SJCRH30 (cell line): ENCODE measurements at places on chromosomes 3 and 15.
A peak's percentile ranks its signal among the peaks of the same experiment; 100 is the strongest.

DNA sequence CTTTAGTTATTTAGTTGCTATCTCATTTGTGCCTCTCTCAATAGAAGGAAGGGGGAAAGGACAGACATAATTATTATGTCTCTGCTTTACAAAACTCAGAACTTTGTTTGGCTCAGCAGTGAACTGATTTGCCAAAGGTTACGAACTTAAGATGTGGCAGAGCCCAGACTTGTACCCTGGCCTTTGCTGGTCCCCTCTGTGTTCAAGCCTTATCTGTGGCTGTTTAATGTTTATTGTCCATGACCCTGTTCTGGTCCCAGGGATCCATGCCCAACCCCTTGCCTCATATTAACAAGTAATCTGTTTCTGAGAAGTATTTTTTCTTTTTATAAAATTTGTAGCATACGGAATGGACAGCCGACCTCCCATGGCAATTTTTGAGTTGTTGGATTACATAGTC, 10.7 kb downstream of the SNAPC5 start:
- no peaks in the 10 kb centered on the region for H3K27me3 ChIP-seq
- no peak overlapping the region for H3K4me3 ChIP-seq
- DNase-seq, result no peak
- peaks cover 11% of the 10 kb centered on the region for H3K4me1 ChIP-seq
- no peak overlapping the region for H3K27ac ChIP-seq

- no peak overlapping the region for H3K27ac ChIP-seq
- H3K4me1 ChIP-seq, result no peaks in the 10 kb centered on the region
- no peak overlapping the region for H3K4me3 ChIP-seq
- no peak for DNase-seq
- H3K36me3 ChIP-seq, result no peaks in the 10 kb centered on the region
- H3K27me3 ChIP-seq, result no peaks in the 10 kb centered on the region
These were observed 18.2 kb upstream of the CELF6 start for GRCh38 chr15:72338148-72338547.

DNA sequence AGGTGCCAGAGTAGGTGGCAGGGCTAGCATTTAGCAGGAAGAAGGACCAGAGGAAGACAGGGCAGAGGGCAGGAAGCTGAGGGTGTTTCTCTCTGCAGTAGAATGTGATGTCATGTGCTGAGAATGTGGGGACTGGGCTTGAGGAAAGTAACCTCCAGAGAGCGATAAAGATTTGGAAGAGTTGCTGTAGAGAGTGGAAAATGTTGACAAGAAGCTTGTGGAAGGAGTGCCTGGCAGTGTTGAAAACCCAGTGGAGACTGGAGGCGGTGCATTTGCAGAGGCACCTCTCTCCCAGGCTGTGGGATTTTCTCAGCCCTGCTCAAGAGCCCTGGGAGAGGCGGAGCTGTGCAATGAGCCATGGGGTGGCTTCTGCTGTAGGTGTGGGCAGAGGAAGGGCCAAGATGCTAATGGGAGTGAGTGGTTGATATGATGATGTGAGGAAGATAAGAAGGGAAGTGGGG, 54.8 kb downstream of the MESD start:
- DNase-seq, result peak; percentile 25
- no peak overlapping the region for H3K4me3 ChIP-seq
- H3K27ac ChIP-seq, result no peak overlapping the region
- peaks cover 11% of the 10 kb centered on the region; the same call in 1 of the 2 replicates for H3K4me1 ChIP-seq

DNA sequence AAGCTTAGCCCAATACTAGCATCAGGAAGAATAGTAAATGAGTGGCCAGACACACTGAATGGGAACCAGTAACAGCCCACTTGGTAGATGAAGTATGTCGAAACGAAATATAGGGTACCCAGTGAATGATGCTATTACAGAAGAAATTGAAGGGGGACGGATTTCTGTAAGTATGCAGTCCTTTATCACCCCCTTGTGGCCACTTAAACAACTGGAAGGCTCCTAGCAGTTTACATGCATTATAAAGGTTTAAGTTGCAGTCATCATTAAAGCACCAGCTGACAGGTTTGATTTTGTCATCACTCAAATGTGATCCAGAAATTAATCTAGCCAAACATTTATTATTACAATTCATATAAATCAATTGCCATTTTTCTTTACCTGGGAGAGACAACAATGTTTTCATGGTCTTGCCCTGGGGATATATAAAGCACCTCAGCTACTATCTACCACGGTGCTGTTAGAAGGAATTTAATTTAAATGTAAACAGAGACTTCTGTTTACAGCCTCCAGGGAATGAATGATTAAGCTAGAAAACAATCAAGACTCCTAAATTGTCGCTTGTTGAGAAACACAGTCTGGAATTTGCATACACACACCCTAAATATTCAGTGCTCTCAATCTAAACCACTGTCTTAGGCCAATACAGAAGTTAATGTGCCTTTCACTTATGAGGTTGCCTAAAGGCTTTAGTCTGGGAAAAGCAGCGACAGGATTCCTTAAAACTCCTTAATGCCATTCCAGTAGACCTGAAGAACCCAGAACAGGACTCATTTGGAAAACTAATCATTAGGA, 7.8 kb downstream of the EIF1B start:
- H3K4me3 ChIP-seq, result no peak overlapping the region
- H3K27ac ChIP-seq, result no peak overlapping the region
- no peaks in the 10 kb centered on the region for H3K4me1 ChIP-seq
- peaks cover 13% of the 10 kb centered on the region for H3K36me3 ChIP-seq
- peak; percentile 29 for DNase-seq

DNA sequence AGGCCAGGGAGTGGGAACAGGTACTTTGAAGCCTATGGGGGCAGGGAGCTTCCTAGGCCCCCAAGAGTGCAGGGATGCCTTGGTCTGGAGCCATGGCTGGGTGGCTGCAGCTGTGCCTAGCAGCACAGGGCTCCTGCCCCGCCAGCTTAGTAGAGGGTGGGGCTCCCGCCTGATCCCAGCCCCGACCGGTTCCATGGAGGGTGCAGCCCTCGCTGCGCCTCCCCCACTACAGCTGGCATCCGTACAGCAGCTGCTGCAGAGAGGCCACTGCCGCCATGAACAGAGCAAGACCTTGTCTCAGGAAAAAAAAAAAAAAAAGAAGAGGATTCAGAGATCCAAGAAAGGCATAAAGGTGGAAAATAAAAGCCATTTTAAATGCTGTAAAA, 277.2 kb downstream of the UBE2E2 start:
- peak overlapping the region; percentile 48 for H3K27ac ChIP-seq
- no peaks in the 10 kb centered on the region for H3K36me3 ChIP-seq
- no peaks in the 10 kb centered on the region for H3K27me3 ChIP-seq
- DNase-seq, result peak; percentile 88

- no peaks in the 10 kb centered on the region for H3K27me3 ChIP-seq
- H3K4me3 ChIP-seq, result no peak overlapping the region
- no peaks in the 10 kb centered on the region for H3K36me3 ChIP-seq
- no peak for DNase-seq
These were observed 19.7 kb downstream of the KAT2B start for GRCh38 chr3:20059929-20060328.

DNA sequence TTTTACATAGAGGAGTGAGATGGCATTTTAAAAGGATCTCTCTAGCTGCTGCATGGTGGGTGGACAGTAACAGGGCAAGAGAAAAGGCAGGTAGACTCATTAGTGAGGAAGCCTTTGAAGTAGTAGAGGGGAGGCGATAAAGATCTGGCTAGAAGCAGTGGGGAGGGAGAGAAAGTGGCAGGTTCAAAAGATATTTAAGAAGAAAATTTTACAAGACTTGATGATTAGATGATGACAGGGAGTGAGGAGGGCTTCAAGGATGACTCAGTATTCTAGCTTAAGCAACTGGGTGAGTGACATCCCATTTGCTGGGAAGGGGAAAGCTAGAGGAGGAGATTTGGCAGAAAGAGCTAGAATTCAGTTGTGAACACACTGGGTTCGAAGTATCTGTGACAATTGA, 3.8 kb upstream of the BRPF1 start:
- H3K4me1 ChIP-seq, result no peaks in the 10 kb centered on the region; the same call in 1 of the 2 replicates
- H3K27me3 ChIP-seq, result no peaks in the 10 kb centered on the region
- no peaks in the 10 kb centered on the region for H3K36me3 ChIP-seq
- no peak for DNase-seq
- no peak overlapping the region for H3K27ac ChIP-seq
- H3K4me3 ChIP-seq, result no peak overlapping the region

DNA sequence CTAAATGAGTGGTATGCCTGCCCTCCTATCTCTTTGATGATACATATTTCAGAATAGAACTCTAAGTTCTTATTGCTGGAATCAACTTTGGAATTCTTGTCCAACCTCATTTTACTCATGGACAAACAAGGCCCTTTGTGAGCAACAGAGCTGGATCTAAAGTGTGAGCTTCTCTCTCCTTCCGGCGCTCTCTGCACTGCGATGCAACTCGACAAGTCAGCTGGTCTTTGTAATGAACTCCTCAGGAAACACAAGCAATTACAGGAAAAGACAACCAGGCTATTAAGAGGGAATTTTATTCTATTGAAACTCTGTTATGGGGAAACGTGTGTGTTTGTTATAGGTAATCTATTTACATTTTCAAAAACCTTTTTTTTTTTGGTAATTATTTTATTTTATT, 20.3 kb upstream of the NRROS start:
- H3K4me3 ChIP-seq, result no peak overlapping the region
- DNase-seq, result no peak
- no peak overlapping the region for H3K27ac ChIP-seq
- no peaks in the 10 kb centered on the region for H3K36me3 ChIP-seq

DNA sequence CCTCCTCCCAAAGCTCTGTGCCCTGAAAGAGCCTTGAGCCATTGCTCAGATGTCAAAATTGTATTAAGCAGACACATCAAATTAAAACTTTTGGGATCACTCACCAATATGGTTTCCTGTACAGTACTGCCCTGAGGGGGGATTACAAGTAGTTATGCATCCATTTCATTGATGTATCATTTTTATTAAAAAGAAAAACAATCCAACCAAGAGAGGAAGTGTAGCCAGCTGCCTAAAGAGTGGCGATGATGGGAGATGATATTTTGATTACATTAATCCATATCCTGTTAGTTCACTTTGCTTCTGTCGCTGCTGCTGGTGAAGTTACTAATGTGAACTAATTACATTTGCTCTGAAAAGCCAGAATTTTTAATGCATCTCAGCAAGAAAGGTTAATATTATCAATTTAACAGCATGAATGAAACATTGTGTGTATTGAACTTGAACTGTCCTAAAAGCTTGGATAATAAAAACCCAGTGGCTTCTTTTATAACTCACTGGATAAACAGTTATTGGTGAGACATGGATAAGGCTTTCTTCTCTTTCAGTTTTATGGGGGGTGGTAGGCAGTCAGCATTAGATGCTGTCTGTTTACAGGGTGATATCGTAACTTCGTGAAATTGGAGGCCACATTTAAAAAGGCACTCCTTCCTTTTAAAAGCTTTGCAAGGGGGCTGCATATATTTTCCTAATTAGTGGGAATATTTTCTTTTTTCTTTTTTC, 87.7 kb downstream of the IGF1R start:
- no peaks in the 10 kb centered on the region for H3K27me3 ChIP-seq
- no peak for DNase-seq
- H3K4me1 ChIP-seq, result no peaks in the 10 kb centered on the region
- no peak overlapping the region for H3K27ac ChIP-seq
- no peak overlapping the region for H3K4me3 ChIP-seq

GRCh38 chr15:79086814-79087213, 3.8 kb downstream of the RASGRF1 start:
- H3K4me3 ChIP-seq, result no peak overlapping the region
- no peak for DNase-seq
- no peaks in the 10 kb centered on the region for H3K27me3 ChIP-seq
- H3K4me1 ChIP-seq, result no peaks in the 10 kb centered on the region

- H3K27ac ChIP-seq, result no peak overlapping the region
- H3K4me3 ChIP-seq, result no peak overlapping the region
- H3K36me3 ChIP-seq, result no peaks in the 10 kb centered on the region
- no peaks in the 10 kb centered on the region for H3K4me1 ChIP-seq
These were observed 169.2 kb downstream of the ANXA2 start for GRCh38 chr15:60228619-60229018.

DNA sequence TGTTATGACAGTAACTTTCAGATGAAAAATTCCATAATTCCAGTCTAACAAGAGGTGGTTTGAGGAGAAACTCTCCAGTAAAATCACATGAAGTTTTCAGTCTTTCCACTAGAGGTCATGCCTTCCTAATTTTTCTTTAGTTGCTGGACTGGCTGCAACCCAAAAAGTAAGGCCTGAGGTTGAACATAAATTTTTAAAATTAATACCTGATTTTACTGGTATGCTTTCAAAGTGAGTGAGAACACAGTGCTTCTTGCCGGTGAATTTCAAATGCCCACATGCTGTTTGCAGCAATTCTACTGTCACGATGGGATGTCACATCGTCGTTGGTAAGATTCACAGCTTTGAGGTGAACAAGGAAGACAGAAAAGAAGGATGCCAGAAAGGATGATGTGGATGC, 89.0 kb upstream of the FGF12 start:
- no peak for DNase-seq
- no peaks in the 10 kb centered on the region for H3K36me3 ChIP-seq
- no peaks in the 10 kb centered on the region for H3K27me3 ChIP-seq
- no peak overlapping the region for H3K4me3 ChIP-seq
- H3K4me1 ChIP-seq, result peaks cover 21% of the 10 kb centered on the region
- H3K27ac ChIP-seq, result no peak overlapping the region

GRCh38 chr3:184386047-184386806, 6.4 kb downstream of the CHRD start:
- no peak overlapping the region for H3K4me3 ChIP-seq
- no peak for DNase-seq
- no peaks in the 10 kb centered on the region for H3K27me3 ChIP-seq
- H3K36me3 ChIP-seq, result no peaks in the 10 kb centered on the region
- no peaks in the 10 kb centered on the region for H3K4me1 ChIP-seq

DNA sequence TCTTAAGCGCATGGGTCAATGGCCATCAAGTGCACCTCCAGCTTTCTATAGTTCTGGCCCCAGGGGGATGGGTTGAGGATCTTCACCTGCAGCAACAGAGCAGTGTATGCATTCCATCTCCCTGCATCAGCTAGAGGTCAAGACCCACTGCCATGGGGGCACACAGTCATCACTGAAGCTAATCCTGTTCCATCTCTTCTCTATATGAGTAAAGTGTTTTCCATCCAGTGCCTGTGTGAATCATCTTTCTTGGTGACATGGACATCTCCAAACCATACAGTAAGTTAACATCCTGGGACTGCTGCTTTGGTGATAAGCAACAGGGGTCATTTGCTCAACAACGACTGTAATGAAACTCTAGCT, 4.4 kb upstream of the ENTPD3 start:
- DNase-seq, result no peak
- H3K27me3 ChIP-seq, result no peaks in the 10 kb centered on the region
- no peak overlapping the region for H3K4me3 ChIP-seq
- no peak overlapping the region for H3K27ac ChIP-seq
- H3K36me3 ChIP-seq, result no peaks in the 10 kb centered on the region

- H3K27ac ChIP-seq, result no peak overlapping the region
- H3K27me3 ChIP-seq, result peaks cover 15% of the 10 kb centered on the region; the same call in 1 of the 2 replicates
- no peak for DNase-seq
- H3K4me1 ChIP-seq, result no peaks in the 10 kb centered on the region
- H3K36me3 ChIP-seq, result no peaks in the 10 kb centered on the region
These were observed 7.3 kb upstream of the ISLR2 start for GRCh38 chr15:74123131-74123429.
